ENCODE measurements at places on chromosomes 5 and 9. TPM values are rescaled to one million over a fixed set of nuclear protein-coding genes. Genes with fewer than 3 reads are reported as not detected.
A peak's percentile ranks its signal among the peaks of the same experiment; 100 is the strongest.

GRCh38 chr5:145806923-145807322 lies 28.2 kb downstream of the PRELID2 start:
- no peak for DNase-seq

DNA sequence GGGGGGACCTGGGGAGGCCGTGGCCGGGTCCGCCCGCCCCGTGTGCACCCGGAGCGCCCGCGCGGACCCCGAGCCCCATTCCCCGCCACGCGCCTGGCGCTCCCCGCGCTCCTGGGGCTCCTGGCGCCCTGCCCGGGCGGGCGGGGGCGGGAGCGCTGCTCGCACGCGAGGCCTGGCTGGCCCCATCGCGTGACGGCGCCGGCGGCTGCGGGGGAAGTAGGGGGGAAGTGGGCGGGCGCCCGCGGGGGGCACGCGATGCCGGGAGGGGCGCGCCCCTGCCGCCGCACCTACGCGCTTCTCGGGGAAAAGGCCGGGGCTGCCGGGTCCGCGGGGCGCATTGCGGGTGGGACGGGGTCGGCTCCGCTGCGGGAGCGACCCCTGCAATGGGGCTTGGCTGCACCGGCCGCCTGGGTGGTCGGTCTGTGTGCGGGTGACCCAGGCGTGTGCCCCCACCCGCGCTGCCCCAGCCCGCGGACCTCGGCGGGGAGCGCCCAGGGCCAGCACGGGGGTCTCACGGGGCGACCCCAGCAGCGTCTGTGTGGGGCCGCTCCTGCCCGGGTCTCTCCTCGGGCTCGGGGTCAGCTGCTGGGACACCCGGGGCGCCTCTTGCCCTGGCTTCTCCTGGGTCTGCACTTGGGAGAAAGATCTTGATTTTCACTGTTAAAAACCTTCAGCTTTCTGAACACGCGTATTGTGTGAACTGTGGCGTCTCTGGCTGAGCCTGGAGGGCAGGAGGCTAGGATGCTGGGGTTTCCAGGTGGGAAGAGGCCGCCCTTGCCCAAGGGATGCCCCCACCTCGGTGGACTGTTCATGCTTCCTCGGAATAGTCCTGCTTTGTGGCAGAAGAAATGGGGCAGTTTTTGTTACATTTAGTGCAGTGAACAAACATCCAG lies 52.4 kb downstream of the AHRR start:
- peak; percentile 44 for DNase-seq

GRCh38 chr5:34586117-34586885 lies 69.8 kb upstream of the RAI14 start:
- peak; percentile 25 for DNase-seq

GRCh38 chr5:91219091-91219802 lies 163.9 kb downstream of the ARRDC3 start:
- peak; percentile 22 for DNase-seq

- DNase-seq: no peak
Measured at GRCh38 chr9:126853667-126854066, 6.8 kb upstream of the ZBTB34 start.

The TSSK1B gene
- total RNA-seq: 68.7 TPM

All from testis (tissue), 5 donors.